Stimulated activated CD8-positive, alpha-beta memory T cell treated with anti-CD3 and anti-CD28 coated beads, Interleukin-4, amount 100 ng/mL, for 24 hours (primary cell): ENCODE measurements at places on chromosomes 6 and 20.

DNA sequence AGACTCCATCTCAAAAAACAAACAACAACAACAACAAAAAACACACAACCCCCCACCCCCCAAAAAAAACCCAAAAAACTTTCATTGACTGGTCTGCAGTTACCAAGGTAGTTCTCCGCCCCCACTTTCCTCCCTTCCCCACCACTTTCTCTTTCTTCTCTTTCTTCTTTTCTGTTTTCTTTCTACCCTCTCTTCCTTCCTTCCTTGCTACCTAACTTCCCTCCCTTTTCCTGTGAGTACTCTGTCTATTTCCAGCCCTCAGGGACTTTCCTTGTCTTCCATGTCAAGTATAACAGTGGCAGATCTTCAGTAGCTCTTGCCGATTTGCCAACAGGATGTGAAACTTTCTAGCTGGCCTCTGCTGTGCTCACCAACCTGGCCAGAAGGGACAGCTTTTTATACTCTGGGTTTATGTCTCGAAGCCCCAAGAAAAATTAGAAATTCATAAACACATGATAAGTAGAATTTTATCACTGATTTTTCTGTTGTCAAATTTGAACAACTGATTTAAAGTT is 399.5 kb downstream of the QKI start:
- DNase-seq, result no peak

DNA sequence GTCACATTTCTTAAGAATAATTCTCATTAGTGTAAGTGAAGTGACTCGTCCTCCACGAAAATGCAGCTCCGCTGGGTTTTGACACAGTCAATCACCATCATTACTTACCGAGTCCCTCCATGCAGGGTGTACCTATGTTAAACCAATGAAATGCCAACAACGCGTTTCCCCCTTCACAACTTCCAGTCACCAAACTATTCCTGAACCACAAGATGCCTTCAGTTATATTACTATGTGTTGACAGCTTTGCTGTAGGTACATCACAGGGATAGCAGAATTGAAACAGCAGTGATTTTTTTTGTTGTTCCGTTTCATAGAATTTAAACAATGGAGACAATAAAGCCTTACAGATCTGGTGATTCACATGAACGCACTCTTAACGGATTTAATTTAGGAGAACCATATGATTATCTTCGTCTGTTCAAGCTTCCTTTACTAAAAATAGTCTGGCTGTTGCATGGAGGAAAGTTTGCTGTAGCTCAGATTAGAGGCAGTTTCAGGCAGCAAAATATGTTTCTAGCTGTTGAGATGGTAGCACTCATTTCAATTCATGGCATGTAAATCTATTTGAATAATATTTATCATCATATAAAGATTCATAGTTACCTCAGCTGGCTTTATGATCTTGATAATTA is 652.8 kb downstream of the PRKN start:
- no peak for DNase-seq

GRCh38 chr6:53033764-53034163 is 31.4 kb upstream of the FBXO9 start:
- no peak for DNase-seq

DNA sequence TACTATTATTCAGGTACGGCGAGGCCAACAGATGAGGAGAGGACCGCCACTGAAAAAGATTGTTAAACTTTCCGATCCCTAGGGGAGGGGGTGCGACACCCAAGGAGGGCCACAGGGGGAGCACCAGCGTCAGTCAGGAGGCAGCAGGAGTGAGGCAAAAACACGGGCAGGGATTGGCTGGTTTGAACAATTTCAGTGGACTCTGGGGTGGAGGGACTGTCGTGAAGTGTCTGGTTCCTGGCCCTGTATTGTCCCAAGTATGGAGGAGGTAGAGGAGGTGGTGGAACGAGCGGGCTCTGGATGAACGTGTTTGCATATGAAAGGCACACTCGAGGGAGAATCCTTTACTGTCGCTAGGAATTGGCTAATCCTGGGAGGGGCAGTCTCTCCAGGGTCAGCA is 32.5 kb upstream of the MCUR1 start:
- DNase-seq, result no peak

- DNase-seq, result no peak
Observed at GRCh38 chr6:44800171-44800783, 412.8 kb downstream of the CDC5L start.

GRCh38 chr6:31927242-31927862 is at the start of gene C2:
Gene C2 (plus strand): TSS chr6:31927717. CDS start chr6:31927753, 36 bp downstream.
- DNase-seq, result no peak

DNA sequence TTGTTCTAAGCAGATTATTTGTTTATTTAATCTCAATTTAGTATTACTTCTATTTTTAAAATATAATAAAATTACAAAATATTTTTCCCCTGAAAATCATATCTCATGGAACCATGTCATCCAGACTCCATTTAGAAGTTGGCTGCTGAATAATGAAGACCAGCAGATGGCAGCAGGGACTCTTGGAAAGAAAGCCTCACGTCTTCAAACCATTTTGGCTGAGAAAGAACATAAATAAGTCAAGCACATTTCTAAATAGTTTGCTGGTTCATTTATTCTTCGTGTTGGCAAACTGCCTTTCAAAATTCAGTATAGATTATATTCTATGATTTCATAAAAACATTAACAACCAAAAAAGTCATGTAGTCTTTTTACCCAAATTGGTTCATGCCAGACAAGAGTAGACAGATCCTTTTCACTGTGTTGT is 71.7 kb downstream of the RCAN2 start:
- no peak for DNase-seq

GRCh38 chr20:8330319-8330784 is 198.3 kb downstream of the PLCB1 start:
- DNase-seq, result no peak

GRCh38 chr6:41724228-41724580 is 11.2 kb downstream of the TFEB start:
- no peak for DNase-seq

GRCh38 chr20:57770852-57771720 is 61.3 kb upstream of the PMEPA1 start:
- DNase-seq, result no peak

GRCh38 chr6:36330366-36330765 is 6.3 kb downstream of the BNIP5 start:
- no peak for DNase-seq

DNA sequence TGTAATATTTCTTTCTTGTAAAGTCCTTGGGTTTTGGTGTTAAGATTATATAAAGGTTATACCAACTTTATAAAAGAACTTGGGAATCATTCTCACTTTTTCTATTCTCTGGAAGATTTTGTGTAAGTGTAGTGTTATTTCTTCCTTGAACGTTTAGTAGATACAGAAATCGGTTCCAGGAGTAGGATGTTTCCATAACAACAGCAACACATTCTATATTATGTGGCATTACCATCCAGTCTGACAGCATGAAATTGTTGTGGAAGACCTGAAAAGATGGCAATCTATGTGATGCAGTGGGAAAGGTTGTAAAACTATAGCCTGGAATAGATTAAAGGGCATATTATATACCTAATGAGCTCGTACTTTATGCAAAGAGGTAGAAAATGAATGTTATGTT is 13.8 kb downstream of the ECT2L start:
- DNase-seq, result no peak

GRCh38 chr6:168828035-168828434 is 387.1 kb downstream of the SMOC2 start:
- DNase-seq, result no peak

- DNase-seq, result no peak
Observed at GRCh38 chr6:39143238-39143930, 28.4 kb upstream of the SAYSD1 start.

GRCh38 chr6:106885679-106886078 is 88.8 kb downstream of the CD24 start:
- no peak for DNase-seq

- DNase-seq, result no peak
Observed at GRCh38 chr6:51614725-51615124, 472.7 kb downstream of the PKHD1 start.

GRCh38 chr6:71250099-71250602 is 38.5 kb upstream of the OGFRL1 start:
- no peak for DNase-seq

- no peak for DNase-seq
Observed at GRCh38 chr6:30443657-30444450, 45.5 kb upstream of the HLA-E start.

DNA sequence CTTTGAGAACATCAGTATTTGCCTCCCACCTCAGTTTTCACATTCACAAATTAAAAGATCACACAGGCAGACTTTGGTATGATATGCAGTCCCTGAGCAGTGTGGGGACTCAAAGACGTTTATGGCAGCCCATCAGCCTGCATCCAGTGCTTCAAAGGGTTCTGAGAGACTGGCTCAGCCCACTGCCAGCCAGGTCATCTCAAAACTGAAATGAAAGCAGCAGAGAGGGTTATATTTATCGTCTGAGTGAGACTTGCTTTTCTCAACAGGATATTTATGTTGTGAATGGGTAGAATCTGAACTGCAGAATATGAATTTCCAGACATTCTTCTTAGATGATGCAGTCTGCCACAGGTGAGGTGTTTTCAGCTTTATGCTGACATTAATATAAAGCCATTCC is 159.8 kb downstream of the NRN1 start:
- no peak for DNase-seq

DNA sequence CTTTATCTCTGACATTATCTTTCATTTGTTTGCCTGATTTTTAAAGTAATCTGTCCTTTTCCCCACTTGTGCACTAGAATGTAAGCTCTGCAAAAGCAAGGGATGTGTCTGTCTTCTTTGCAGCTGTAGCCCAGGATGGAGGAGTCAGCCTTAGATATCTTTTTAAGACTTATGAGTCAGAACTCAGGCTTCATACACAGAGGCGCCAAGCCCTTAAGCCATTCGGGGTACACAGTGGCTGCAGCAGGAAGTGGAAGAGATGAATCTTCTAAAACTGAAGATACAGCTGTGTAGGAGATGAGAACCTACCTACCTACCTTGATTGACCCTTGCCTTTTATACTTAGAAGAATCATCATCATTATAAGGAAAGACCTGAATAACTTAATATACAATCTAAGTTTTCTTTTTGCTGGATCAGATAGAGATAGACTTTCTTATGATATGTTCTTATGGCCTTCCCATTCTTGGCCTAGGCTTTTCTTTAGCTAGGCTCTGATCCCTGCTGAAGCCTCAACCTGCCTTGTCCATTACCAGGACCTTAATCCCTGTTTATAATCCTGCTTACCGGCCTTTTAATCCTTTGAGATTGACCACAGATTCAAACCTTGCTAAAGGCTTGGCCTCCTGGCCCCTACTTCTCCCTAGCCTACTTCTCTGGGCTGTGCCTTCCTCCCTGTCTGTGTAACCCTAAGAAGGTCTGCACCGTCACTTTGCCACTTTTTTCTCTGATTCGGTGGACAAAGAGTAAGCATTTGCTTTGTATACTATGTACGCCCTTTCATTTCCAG is 304.5 kb downstream of the PRL start:
- DNase-seq, result no peak

DNA sequence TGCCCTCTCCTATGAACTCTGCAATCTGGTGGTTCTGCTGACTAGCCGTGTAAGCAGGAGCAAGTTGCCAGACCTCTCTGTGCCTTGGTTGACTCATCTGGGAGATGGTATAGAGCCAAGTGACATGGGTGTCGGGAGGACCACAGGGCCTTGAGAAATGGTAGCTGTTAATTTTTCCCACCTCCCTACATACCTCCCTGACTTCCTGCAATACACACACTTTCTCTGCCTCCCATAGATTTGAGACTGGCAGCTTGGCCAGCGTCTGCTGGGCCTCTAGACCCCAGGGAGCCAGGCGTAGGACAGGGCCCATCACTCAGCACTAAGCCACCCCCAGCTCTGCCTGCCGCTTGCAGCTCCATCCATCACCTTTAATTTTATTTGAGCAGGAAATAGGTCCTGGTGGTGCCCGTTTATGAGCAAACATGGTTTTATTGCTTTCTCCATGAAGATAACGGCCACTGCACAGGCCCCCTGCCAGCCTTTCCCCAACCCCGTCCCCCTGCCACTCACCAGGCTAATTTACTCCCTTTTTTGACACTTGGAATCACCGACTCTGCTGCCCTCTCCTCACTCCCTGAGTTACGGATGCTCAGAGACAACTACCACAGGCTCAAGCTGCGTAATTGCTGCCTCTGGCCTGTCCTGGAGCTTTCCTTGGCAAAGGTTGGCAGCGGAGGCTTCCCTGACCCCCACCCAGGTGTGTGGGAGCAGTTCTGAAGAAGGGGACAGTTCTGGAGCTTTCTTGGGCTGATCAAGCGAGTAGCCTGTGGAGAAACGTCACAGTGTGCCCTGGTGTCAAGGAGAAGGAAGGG is 11.1 kb downstream of the GLP1R start:
- DNase-seq, result no peak

- no peak for DNase-seq
Observed at GRCh38 chr6:127458222-127458621, 967 bp downstream of the KIAA0408 start.

DNA sequence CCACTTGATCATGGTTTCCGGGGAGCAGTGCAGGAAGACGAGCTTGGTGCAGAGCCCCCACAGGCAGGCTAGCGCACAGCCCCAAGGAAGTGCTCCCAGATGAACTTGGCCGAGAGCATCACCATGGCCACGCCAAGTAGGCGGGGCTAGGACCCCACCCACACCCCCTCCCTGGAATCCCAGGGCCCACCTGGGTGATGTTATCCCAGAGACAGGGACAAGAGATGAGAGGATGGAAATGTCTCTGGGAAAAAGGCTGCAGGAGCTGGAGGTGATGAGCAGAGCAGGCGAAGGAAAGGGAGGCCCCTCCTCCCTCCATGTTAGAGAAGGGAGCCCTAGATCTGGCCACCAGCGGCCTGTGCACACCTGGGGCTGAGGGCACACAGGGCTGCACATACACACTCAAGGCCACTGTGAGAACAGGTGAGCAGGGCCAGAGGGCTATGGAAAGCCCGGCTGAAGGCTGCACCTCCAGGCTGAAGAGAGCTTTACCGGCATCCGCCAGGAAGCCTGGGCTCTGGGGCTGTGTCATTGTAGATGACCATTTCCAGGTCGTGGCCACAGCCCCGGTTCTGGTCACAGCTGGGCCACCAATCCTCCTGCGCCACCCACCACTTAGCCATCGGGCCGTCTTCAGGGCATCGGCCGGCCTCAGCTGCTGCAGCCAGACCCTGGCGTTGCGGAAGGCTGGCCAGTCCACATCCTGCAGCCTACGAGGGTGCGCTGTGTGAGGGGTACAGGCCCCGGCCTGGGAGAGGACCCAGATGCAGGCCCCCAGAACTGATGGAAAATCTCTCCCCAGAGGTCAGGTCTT is 24.9 kb downstream of the NPEPL1 start:
- DNase-seq, result no peak

DNA sequence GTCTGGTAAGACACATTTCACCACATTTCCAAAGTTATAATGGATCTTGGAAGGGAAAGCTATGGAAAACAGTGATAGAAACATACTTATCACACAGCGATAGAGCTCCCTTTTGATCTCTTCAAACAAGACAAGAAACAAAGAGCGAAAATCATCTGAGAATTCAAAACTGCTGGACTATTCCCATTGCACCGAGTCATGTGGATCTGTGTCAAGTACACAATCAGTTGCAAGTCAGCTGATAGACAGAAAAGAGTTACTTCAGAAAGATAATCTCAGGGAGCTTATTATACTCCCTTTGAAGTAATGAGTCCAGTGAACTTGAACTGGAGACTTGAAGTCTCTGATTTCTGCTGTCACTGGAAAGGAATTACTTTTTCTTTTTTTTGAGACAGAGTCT is 89.7 kb upstream of the GCM1 start:
- no peak for DNase-seq
